ENCODE measurements at places on chromosomes 7 and 10.

DNA sequence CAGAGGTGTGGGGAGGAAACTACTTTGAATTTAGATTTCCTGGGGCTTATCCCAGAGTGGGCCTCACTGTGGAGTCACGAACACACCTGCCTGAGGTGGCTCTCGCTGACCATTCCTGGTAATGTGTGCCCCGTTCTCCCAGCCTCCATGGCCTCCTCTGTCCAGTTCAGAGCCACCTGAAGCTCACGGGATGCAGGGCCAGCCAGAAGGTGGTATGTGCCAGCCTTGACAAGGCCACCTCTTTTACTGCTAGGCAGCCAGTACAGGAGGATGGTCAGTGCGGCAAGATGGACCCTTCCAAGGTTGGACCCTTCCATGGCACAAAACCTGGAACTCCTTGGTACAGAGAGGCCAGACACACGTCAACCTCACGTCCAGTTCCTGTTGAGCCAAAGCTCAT lies 210.3 kb downstream of the DNAJB6 start:
- DNase-seq: no peak

DNA sequence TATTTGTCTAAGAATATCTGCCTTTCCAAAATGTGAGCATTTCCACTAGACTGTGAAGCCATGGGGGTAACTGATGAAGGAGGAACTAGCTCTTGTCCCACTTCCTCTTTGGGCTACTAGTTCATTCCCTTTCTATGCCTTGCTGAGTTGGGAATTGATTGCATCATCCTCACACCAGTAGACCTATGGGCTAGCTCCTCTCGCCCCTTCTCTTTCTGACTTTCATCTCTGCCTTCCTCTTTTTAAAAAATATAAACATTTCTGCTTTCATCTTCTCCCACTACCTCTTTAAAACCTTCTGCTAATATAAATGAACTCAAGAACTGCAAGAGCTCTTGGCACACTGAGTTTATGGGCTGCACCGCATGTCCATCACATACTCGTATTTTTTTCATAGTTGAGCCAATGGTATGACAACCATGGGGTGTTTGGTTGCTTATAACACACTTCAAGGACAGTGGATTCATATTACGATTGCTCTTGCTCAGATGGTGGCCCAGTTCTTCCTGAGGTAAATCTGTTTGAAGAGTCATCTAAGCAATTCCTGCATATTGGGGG lies 182.0 kb downstream of the REEP3 start:
- DNase-seq: no peak

GRCh38 chr10:65570143-65571010 lies 1355.5 kb upstream of the LRRTM3 start:
- DNase-seq: no peak

- no peak for DNase-seq
Observed at GRCh38 chr10:132910901-132911785, 31.2 kb downstream of the CFAP46 start.

- DNase-seq: no peak
Observed at GRCh38 chr7:22316914-22317313, 40.0 kb downstream of the RAPGEF5 start.

DNA sequence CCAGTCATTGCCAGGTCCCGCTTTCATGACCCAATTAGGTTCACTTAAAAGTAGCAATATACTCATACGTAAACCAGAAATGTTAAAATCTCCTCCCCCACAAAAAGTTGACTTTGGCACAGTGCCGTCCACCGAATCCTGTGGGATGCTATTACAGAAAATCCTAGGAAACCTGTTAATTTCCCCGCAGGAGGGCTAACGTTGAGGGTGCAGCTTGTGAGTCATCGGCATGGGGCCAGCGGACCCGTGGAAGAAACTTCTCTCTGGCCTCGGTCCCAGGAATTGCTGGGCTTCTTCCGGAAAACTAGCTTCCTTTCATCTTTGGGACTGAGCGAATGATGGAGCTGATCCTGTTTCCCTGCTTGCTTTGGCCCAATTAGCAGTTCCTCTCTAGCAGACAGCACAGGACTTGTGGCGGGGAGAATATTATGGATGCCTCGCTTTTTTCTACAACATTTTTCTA lies 13.5 kb downstream of the CRYGN start:
- DNase-seq: no peak

DNA sequence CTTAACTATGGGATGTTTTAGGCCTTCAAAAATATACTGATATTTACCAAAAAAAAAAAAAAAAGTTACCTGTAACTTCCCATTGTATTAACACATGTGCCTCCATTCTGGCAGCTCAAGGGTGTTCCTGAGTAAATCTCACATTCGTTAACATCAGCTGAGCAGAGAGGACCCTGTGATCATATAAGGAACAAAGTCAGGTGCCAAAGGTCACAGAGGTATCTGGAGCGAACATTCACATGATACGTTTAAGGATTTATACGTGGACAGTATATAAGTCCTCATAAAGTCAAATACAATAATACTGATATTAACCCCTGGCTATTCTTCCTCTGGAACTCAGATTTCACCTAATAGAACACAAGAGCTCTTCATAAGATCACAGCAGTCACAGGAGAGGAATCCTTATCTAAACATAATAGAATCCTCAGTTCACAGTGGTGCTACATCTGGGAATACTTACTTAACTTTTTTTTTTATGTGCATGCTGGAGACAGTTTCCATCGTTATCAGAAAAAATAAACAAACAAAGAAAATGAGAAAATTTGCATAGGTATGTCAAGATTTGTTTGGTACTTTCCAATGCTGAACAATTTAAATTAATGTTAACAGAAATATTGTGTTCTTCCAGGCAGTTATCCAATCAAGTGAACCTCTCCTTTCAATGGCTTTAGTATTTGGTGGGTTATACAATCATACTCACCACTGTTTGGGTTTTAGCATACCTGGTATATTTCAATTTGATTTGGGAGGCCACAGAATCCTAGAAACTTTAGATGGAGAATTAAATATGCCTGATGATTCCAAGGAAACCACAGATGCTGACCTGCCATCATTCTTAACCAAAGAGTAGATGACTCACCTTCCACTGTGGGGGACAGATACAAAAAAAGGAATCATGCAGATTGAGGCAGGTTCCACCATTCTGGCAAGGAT lies 6.6 kb downstream of the CUBN start:
- DNase-seq: no peak

- DNase-seq: no peak
Observed at GRCh38 chr7:32336726-32337125, 153.5 kb downstream of the LSM5 start.

Measured in activated CD8-positive, alpha-beta memory T cell treated with anti-CD3 and anti-CD28 coated beads for 48 hours (primary cell).